ENCODE measurements at places on chromosomes 16 and 17.

DNA sequence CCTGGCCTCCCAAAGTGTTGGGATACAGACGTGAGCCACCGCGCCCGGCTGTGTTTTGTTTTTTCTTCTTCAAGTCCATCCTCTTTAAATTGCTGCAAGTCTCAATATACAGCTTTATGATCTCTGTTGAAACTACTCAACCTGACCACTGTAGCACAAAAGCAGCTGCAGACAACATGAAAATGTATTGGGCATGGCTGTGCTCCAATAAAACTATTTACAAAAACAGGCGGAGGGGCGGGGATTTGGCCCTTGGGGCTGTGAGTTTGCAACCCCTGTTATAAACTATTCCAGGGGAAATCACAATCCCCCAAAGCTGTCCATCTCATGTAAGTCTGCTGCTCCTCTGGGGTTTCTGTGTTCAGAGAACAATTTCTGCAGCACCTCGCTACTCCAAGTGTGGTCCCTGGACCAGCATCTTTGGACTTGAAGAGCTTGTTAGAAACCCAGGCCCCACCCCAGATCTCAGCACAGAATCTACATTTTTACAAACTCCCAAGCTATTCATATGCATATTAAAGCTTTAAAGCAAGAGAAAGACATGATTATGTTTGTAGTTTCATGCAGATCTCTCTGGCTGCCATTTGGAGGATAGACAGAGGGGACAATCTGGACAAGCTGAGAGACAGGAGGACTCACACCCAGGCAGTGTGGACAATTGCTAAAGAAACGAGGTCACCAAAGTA, 33.6 kb downstream of the TEKT5 start:
- H3K27ac ChIP-seq, result no peak overlapping the region
- H3K27me3 ChIP-seq, result no peaks in the 10 kb centered on the region
- no peak for DNase-seq
- no peak overlapping the region for H3K4me3 ChIP-seq
- no peaks in the 10 kb centered on the region for H3K4me1 ChIP-seq

DNA sequence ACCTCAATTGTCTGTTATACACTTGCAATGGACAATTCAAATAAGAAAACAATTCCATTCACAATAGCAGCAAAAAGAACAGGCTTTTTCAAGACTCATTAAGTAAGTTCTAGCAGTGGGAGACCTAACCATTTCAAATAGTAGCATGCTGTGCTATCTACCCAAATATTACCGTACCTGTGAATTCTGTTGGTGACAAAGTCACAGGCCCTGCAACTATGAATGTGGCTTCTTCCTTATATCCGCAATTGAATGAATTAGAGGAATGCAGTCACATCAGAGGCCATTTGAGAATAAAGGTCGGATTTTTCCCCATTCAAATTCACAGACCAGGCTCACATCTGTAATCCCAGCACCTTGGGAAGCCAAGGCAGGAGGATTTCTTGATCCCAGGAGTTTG, 800 bp upstream of the NME4 start:
- H3K27me3 ChIP-seq, result no peaks in the 10 kb centered on the region
- no peak for DNase-seq
- H3K36me3 ChIP-seq, result no peaks in the 10 kb centered on the region
- H3K27ac ChIP-seq, result no peak overlapping the region
- peak overlapping the region; percentile 49 for H3K4me3 ChIP-seq

DNA sequence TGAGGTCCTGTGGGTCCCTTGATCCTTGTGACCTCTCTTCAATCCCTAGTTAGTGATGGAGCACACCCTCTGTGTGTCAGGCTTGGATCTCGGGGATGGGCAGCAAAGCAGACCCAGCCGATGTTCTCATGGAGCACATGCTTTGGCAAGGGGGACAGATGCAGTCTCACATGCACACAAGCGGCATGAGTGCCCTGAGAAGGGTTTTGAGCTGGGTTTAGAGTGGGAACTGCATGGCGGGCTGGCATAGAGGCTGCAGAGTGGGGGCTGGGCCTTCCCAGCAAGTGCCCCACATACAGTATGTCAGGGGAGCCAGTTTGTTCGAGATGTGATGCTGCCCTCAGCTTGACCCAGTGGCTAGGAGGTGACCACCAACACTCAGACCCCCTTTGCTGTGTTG, 41.6 kb downstream of the B9D1 start:
- DNase-seq, result no peak
- H3K27ac ChIP-seq, result no peak overlapping the region
- H3K4me3 ChIP-seq, result no peak overlapping the region
- H3K36me3 ChIP-seq, result no peaks in the 10 kb centered on the region

GRCh38 chr17:17503566-17504130, 7.5 kb upstream of the RASD1 start:
- H3K27ac ChIP-seq, result no peak overlapping the region
- no peak for DNase-seq
- peaks cover 3% of the 10 kb centered on the region for H3K27me3 ChIP-seq
- no peaks in the 10 kb centered on the region for H3K4me1 ChIP-seq
- H3K4me3 ChIP-seq, result no peak overlapping the region

GRCh38 chr17:32701871-32702270, 175.1 kb downstream of the MYO1D start:
- H3K36me3 ChIP-seq, result no peaks in the 10 kb centered on the region
- no peaks in the 10 kb centered on the region for H3K27me3 ChIP-seq
- H3K4me3 ChIP-seq, result no peak overlapping the region
- DNase-seq, result no peak
- no peak overlapping the region for H3K27ac ChIP-seq

Measured in CD4-positive, alpha-beta T cell (primary cell).